ENCODE measurements at places on chromosomes 1 and 21.

DNA sequence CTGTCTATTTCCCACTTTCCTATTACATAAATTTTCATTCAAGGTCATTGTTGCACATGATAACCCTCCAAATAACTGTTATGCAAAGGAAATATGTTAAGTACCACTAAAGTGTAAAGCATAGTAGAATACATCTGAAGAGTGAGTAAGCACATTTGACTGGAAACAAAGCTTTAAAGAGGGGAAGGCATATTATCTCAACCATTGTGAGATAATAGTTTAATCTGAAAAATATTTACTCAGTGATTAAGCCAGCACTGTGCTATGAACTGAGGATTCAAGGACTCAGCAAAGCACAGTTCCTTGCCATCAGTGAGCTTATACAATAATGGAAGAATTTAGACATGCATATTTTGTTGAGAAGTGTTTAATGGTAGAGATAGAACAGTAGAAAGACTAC lies 127.4 kb downstream of the HMCN1 start:
- DNase-seq = no peak

- DNase-seq = peak; percentile 21
These were observed 29.9 kb downstream of the PMVK start for GRCh38 chr1:154906621-154907081.

DNA sequence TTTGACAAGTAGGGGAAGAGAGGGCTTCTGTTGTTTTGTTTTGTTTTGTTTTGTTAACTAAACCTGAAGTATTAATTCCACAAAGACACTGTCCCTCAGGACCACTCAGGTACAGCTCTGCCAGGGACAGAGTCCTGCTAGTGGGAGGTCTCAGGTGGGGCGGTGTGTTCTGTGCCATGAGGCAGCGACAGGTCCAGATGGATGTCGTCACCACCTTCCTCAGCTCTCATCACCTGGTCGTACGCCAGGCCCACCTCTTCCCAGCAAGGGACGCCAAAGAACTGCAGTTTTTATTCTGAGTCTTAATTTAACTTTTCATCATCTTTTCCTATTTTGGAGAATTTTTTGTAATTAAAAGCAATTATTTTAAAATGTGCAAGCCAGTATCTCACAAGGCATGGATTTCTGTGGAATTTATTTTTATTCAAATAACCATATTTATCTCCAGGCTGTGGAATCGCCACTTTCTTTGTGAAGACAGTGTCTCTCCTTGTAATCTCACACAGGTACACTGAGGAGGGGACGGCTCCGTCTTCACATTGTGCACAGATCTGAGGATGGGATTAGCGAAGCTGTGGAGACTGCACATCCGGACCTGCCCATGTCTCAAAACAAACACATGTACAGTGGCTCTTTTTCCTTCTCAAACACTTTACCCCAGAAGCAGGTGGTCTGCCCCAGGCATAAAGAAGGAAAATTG lies 62.5 kb downstream of the POFUT2 start:
- no peak for DNase-seq

DNA sequence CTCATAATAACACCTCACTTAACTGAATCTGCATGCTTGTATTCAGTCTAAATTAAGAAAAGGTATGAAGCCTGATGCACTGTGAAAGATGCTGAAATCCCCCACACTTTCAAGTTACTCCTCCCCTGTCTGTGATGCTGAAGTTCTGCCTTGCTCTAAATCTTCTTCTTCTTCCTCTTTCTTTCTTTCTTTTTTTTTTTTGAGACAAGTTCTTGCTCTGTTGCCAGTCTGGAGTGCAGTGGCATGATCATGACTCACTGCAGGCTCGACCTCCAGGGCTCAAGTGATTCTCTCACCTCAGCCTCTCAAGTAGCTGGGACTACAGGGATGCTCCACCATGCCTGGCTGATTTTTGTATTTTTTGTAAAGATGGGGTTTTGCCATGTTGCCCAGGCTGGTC lies 231.0 kb upstream of the B3GALT2 start:
- no peak for DNase-seq

DNA sequence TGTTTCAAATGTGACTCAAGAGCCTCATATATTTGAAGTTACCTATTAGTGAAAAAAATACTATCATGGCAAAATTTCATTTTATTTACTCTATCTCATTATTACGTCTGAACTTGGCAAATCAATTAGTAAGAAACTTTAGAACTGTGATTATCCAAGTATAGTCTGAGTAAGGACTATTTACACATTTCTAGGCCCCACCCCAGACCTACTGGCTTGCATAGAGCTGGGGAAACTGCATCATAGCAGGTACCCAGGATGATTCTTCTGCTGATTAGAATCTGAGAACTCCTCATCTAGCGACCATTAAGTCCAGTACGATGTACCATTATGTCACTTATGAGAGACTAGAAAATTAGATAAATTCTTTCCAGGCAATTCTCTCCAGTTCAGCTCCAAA lies 20.1 kb downstream of the MCOLN3 start:
- no peak for DNase-seq

DNA sequence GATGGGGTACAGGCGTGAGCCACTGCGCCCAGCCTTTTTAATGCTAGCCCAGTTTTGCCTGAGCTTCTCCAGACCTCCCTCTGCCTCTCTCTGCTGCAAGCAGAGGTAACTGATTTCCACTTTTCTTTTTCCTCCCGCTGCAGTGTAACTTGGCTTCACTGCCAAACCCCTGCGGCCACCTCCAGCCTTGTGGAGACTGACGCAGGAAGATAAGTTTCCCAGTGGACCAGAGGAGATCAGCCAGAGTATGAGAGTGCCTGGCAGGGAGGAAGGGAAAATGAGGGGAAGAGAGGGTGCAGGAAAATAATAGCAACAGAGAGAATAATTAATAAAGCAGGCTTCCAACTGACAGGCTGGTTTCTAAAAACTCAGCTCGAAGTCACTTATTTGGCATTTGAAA lies 143.7 kb downstream of the PCNX2 start:
- DNase-seq = no peak

DNA sequence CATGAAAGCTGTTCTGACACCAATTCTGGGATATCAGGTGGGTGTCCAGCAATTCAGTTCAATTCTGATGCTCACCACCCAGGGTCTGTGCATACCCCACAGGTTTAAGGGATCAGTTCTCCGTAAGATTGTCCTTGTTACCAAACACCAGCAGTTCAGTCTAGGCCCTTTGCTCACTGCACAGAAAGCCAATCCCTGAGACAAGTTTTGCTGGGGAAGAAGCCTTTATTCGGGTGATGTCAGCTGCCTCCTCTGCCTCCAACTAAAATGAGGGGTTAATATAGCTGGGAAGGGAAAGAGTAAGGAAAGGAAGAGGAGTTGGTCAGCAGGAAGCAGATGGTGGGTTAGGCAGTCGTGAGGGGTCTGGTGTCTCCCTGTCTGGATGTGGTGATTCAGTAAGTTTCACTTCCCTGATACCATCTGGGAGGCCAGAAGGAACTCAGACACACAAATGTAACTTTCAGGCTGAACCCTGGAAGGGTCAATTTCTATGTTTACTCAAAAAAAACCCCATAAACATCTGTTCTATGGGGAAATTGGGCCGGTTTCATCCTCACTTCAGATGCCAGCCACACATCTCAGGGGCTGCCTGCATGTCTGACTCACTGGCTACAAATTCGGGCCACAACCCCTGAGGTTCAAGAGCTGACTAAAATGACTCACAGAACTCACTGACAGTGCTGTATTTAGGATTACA lies 83.3 kb upstream of the PGBD5 start:
- DNase-seq = no peak

GRCh38 chr21:15695241-15695640 lies 34.5 kb upstream of the USP25 start:
- DNase-seq = no peak

GRCh38 chr1:213684454-213684853 lies 303.3 kb upstream of the PROX1 start:
- no peak for DNase-seq

GRCh38 chr1:116878804-116879477 lies 30.8 kb upstream of the PTGFRN start:
- DNase-seq = peak; percentile 68

- no peak for DNase-seq
These were observed 322.9 kb downstream of the MATN1 start for GRCh38 chr1:30400507-30400906.

DNA sequence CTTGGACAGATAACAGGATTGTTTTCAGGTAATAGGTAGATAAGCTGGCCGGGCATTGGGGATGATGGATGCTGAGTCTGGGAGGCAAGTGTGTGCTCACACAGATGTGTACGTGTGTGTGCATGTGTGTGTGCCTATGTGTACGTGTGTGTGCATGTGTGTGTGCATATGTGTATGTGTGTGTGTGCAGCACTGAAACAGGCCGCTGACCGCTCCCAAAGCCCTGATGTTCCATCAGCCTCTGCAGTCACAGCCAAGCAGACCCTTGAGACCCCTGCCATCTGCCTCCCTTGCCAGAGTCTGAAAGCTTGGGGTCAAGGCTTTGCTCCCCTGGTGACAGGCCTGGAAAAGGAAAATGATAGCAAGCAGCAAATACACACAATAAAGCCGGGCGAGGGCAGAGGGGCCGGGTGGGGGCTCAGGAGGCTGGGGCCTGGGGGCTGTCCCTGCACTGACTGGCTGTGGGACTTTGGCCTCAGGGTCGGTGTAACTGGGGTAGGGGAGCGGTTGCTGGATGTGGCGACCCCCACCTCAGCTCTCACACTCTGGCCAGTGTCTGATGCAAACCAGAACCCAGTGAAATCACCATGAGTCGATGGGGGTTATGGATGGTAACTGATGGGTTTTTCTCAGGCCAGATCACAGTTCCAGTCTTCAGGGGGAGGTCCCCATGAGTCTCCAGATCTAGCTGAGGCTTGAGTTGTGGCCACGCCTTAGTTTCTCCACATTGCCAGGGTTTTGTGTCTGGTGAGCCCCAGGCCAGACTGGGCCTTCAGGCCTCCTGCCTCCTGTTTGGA lies 9.2 kb upstream of the TNFRSF8 start:
- DNase-seq = no peak

- no peak for DNase-seq
These were observed 68.3 kb upstream of the SIM2 start for GRCh38 chr21:36630485-36631206.

GRCh38 chr1:156544592-156545102 lies 27.7 kb downstream of the IQGAP3 start:
- DNase-seq = peak; percentile 10

GRCh38 chr1:108505763-108506070 lies 54.2 kb upstream of the EEIG2 start:
- no peak for DNase-seq

DNA sequence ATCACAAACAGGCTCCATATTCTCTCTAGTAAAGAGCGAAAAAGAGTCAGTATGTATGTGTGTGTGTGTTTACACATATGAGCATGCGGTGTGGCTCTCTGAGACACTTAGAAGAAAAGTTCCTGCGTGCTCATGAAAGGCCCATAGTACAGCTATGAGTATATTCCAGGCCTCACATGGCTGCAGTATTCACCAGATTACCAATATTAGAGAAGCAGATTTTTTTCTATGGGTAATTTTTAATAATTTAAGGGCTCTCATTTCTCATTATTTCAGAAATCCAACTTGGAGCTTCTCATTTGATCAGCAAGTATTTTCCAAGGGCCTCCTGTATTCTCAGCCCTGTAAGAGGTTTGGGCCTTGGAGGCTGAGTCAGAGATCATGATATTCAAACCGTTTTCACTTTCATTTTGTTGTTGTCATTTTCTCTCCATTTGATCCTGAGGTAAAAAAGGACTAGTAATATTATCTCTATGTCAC lies 232.9 kb upstream of the SGIP1 start:
- no peak for DNase-seq

DNA sequence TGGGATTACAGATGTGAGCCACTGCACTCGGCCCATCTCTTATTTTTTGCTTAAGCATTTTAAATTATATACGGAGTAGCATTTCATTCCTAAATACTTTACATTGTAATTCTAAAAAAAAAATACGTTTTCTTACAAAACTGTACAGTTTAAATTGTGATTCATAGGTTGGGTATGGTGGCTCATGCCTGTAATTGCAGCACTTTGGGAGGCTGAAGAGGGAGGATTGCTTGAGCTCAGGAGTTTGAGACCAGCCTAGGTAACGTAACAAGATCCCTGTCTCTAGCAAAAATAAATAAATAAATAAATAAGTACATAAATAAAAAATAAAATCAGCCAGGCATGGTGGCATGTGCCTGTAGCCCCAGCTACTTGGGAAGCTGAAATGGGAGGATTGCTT lies 24.6 kb downstream of the TBCE start:
- DNase-seq = no peak

DNA sequence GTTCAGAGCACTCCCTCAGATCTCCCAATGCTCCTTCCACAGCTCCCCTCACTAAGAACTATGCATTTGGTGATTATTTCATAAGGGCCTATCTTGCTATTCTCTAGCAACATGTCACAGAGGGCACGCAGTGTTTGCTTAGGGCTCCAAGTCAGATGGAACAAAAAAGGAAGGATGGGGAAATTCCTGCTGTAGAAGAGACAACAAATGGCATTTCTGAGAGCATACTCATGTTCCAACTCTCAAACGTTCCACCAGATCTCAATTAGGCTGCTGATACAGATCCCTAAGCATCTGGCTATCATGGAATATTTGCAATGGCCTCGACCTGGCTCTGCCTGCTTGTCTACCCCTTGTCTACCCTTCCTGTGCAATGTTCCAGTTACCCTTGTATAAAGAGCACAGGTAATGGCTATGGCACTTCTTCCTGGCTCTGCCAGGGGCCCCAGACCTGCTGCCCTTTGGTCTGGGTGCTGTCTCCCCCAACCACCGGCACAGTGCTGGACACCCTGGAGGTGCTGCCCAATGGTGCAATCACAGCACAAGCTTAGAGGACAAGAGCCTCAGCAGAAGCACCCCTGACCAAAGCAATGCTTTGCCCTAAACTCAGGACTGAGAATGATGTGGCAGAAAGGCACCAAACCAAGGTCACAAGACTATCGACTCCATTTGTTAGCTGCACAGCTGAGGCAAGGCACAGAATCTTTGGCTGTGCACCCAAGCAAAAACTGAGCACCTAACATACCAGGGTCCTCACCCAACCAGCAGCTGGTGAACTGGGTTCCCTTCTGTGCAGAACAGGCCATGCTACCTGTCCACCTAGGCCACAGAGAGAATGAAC lies 3.6 kb downstream of the PARP1 start:
- no peak for DNase-seq

GRCh38 chr1:219143735-219144134 lies 29.9 kb upstream of the LYPLAL1 start:
- no peak for DNase-seq

- no peak for DNase-seq
These were observed 258.1 kb downstream of the SDCCAG8 start for GRCh38 chr1:243513726-243514491.

- DNase-seq = no peak
These were observed 185.2 kb downstream of the C1orf94 start for GRCh38 chr1:34361781-34362357.

GRCh38 chr21:25859235-25859929 lies 124.6 kb downstream of the GABPA start:
- no peak for DNase-seq
